ENCODE measurements at places on chromosomes 16 and 17. TPM values are rescaled to one million over a fixed set of nuclear protein-coding genes. Genes with fewer than 3 reads are reported as not detected.

DNA sequence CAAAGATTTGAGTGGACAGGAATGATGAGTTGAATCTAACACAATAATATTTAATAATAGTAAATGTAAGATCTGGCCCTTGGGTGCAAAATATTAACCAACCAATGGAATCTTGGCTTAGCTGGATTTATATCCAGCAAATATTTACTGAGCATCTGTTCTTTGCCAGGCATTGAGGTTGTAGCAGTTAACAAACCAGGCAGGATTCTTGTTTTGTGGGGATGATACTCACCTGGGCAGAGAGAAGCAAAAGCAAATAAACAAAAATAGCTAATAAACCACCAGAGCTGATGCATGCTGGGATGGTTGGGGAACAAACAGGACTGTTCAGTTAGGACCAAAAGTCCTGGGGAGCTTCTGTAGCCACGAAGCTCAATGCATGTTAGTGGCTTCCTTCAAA, 84.1 kb upstream of the CDH13 start:
- no peak for DNase-seq

- DNase-seq = no peak
Observed at GRCh38 chr17:72725433-72726068, 366.9 kb downstream of the SLC39A11 start.

ZSCAN32 gene
- 20.7 TPM for total RNA-seq

TEKT5 gene
- not detected for total RNA-seq

NPW gene
- total RNA-seq = 2.9 TPM

KRTAP1-5 gene
- total RNA-seq = not detected

KRTAP3-2 gene
- total RNA-seq = not detected

GRCh38 chr16:88810912-88811768, 588 bp downstream of the APRT start:
- DNase-seq = peak; percentile 57

TNFAIP1 gene
- total RNA-seq = 87.0 TPM

DNA sequence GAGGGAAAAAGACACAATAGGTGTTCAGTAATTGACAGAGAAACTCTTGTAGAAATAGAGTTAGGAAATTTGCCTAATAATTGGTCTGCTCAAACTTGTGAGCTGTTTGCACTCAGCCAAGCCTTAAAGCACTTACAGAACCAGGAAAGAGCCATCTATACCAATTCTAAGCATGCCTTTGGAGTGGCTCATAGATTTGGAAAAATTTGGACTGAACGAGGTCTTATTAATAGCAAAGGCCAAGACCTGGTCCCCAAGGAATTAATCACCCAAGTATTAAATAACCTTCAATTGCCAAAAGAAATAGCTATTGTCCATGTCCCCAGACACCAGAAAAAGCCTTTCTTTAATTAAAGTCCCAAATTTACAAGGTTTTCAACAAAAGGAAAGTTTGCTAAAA, 90.3 kb downstream of the EMP2 start:
- DNase-seq = no peak

DNA sequence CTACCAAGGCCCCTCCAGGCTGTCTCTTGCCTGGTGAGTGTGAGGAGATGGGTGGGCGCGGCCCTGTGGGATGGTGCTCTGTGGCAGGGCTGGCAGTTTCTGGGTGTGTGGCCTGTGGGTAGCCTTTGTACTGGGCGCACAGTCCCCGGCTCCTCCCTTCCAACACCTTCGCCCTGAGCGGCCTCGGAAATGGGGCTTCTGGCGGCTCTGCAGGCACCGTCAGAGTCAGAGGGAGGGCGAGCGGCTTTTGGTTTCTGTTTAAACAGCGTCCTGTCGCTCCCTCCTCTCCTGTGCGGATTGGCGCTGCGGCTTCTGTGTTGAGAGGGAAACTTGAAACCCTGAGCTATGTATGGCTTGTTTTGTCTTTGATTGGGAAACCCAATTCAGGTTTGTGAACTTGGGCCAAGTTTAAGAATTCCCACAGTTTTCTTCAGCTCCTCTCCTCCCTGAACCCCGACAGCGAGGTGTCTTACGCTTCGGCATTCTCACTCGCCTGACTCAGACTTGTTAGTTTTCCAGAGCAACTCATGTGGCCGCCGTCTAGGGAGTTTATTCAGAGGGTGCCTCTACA, 8.3 kb upstream of the ZNF750 start:
- DNase-seq = peak; percentile 70

TAT gene
- not detected for total RNA-seq

PITPNC1 gene
- 10.1 TPM for total RNA-seq

GRCh38 chr17:680529-680928, 34.1 kb downstream of the VPS53 start:
- DNase-seq = no peak

HCRT gene
- total RNA-seq = not detected

DNA sequence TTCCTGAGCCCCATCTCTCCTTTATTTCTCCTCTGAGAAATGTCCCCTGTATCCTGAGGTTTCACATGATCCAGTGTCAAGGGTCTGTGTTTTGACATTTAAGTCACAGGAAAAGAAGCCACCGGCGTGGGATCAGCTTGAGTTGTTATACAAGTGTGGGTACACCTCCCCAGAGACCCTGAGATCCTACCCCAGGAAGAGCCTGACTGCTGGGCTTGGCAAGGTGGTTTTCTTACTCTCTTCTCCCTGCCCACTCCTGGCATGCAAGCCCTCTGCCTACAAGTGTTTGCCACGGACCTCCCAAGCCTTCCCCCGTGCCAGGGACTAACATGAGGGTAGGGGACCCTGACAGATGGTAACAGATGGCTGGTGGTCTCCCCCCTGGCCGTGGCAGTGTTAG, 2.8 kb upstream of the ARHGAP27 start:
- no peak for DNase-seq

DNA sequence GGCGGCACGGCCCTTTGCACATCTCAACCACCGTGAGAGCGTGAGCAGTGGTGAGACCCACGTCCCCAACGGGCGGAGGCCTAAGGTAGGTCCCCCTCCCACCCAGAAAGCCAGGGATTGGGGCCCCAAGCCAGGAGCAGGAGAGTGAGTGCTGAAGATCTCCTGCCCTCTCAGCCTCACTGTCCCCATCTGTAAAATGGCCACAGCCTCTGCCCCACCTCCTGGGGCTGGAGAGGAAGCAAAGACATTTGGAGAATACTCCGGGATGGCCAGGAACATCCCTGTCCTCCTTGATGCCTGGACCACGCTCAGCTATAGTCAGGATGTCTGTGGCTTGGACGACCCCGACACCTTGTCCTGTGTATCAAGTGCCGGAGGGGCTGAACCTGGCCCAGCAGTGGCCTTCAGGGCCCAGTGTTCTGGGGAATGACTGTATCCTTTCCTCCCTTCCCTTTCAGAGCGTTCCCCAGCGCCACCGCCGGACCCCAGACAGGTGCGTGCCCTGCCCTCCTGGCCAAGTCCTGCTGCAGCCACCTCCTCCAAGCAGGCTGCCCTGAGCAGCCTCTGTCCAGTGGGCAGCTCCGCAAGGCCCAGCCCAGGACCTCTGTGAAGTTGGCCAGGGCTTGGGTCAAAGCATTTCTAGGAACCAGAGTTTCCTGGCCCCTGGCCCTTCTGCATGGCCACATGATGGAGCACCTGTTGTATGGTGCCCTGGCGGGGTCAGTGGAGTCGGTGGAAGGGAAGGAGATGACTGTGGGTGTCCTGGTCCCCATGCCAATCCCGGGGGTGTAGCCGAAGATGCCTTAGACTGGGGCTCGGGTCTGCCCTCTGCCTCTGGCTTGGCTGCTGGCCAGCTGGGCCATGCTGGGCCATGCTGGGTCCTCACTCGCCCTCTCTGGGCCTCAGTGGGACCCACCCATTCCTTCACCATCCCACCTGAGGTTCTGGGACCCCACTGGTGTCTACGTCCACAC, 38.4 kb downstream of the ADCY7 start:
- DNase-seq = no peak

All from astrocyte (in vitro differentiated cells and primary cell).